ENCODE measurements at places on chromosomes 11 and 22.
A peak's percentile ranks its signal among the peaks of the same experiment; 100 is the strongest.

- DNase-seq = no peak
These were observed 9.8 kb upstream of the APOL6 start for GRCh38 chr22:35638410-35638809.

- no peak for DNase-seq
These were observed 33.0 kb downstream of the LRRC10B start for GRCh38 chr11:61541598-61541997.

DNA sequence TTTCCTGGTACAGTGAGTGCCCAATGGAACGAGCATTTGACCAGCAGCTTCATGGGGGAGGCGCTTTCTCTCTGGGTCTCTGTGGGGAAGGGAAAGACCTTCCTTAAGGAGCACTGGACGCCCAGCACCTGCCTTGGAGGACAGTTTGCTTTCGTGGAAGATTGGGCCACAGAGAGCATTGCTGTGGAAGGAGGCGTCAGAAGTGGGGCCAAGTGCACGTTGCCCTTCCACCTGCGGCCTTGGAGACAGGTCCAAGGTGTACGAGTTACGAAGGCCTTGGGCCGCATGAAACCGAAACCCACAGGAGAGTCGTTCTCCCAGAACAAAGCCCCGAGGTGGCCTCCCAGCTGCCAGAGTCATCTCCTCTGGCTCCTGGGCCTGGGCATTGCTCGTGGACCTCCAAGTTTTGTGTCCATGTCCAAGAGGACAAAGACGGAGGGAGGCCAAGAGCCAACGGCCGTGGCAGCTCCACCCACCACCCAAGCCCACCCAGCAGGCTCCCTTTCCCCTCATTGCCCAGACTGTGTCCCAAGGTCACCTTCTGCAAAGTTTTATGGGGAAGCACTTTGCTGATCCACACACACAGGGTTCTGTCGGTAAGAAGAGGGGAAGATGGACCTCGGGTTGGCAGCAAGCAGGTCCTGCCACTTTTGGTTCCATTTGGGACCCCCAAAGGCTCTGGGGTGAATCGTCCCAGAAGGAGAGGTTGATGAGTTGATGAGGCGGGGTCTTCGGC lies 5.8 kb upstream of the NLRP6 start:
- DNase-seq = no peak

- DNase-seq = no peak
These were observed 35.5 kb downstream of the RPL27A start for GRCh38 chr11:8717876-8718753.

GRCh38 chr11:119795690-119796089 lies 66.7 kb upstream of the NECTIN1 start:
- DNase-seq = no peak

- no peak for DNase-seq
These were observed 90.2 kb upstream of the ALKBH3 start for GRCh38 chr11:43790444-43790794.

DNA sequence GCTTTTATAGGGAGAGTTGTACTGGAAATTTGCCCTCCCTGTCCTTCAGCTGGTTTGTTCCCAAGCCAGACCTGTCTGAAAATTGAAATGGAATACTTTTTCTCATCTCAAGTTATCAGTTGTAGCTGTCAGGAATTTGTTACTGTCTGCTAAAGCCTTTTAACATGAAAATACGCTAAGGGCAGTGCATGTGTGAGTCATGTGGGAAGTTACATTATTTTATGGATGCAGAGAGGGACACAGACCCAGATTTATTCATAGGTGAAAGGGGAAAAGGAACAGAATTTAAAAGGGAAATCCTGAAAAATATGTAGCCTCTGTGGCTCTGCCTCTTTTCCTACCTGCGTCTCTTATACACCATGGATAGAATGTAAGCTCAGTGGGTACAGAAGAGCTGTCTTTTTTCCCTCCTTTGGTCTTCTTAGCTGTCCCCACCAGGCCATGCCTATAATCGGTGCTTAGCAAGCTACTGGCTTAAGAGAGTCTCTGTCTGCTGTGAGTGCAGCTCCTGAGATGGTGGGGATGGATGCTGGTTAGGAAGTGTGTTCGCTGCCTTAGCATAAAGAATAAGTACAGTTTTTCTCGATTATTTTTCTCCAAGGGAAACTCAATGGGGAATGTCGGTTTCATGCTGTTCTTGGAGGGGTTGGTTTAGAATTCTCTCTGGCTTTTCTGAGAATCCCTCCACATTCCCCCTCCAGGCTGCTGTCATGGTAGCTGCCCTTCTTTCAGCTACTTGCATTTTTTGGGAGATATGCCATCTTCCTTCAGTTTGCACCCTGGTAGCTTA lies 166.8 kb downstream of the TEAD1 start:
- no peak for DNase-seq

DNA sequence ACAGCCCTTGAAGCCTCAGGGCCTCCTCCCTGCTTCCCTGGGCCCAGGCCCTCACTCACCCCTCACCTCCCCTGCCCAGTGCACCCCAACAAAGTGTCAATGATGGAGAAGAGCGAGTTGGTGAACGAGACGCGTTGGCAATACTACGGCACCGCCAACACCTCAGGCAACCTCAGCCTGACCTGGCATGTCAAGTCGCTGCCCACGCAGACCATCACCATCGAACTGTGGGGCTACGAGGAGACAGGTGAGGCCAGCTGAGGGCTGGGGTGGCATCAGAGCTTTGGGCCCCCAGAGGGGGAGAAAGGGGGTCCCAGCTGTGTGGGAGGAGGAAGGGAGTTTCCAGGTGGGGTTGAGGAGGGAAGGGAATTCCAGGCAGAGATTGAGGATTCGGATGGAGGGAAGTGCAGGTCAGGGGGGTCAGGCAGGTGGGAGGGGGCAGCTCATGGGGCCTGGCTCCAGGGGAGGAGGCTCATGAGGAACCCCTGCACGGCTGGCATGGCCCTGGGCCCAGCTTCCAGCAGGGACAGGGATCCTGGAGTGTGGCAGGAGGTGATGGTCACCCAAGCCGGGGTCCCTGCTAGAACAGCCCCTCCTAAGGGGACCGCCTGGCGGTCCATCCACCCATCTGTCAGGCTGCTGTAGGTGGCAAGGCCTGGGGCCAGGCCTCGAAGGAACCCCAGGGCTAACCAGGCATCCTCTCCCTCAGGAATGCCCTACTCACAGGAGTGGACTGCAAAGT lies 2.9 kb downstream of the SUSD2 start:
- no peak for DNase-seq

GRCh38 chr11:120109531-120109930 lies 28.4 kb downstream of the TRIM29 start:
- DNase-seq = no peak

- no peak for DNase-seq
These were observed 52.5 kb upstream of the SUSD2 start for GRCh38 chr22:24128631-24129262.

GRCh38 chr11:35330931-35331330 lies 88.4 kb downstream of the SLC1A2 start:
- no peak for DNase-seq

- no peak for DNase-seq
These were observed 2.8 kb downstream of the THRSP start for GRCh38 chr11:78066471-78066870.

- DNase-seq = no peak
These were observed 655.7 kb upstream of the KIRREL3 start for GRCh38 chr11:127656116-127656836.

DNA sequence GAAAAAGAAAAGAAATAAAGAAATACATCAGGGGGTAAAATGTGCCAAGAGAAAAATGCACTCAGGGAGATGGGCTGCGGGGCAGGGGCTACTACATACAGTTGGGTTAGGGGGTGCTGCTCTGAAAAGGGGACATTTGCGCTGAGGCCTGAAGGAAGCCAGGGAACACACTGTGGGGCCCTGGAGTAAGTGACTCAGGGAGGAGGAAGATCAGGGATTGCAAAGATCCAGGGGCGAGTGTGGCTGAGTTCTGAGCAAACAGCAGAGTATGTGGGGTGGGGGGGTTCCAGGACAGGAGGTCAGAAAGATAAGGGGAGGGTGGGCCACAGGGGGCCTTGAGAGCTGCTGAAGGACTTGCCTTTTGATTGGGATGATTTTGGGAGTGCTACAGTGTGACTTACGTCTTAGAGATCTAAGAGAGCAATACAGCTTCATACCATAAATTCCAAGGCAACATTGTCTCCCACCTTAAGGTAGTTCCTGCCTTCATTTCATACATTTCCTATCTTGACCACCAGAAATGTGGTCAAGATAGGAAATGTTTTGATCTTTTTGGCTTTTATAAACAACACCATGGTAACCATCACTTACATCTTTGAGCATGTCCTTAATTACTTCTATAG lies 5.8 kb downstream of the A4GALT start:
- DNase-seq = no peak

- no peak for DNase-seq
These were observed 5.4 kb downstream of the FDX1 start for GRCh38 chr11:110434952-110435779.

GRCh38 chr11:73072935-73073481 lies 69.1 kb downstream of the FCHSD2 start:
- DNase-seq = no peak

DNA sequence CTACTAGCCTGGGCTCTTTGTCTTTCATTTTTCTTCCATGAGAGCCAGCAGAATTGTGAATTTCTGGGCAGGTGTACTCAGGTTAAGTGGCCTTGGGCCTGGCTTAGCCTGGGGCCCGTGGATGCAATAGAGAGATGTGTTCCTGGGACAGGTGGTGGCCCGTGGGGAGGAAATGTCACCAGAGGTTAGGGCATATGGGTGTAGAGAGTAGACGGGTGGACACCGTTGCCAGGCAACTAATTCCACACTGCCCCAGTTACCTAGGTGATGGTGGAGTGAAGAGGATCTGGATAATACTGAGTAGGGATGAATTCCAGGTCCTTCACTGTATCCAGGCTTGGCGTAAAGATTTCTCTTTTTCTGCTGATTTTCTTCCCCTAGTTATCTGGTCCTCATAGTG lies 175.0 kb downstream of the INSC start:
- no peak for DNase-seq

- DNase-seq = peak; percentile 6
These were observed 1.1 kb downstream of the CDC42EP1 start for GRCh38 chr22:37561212-37562048.

DNA sequence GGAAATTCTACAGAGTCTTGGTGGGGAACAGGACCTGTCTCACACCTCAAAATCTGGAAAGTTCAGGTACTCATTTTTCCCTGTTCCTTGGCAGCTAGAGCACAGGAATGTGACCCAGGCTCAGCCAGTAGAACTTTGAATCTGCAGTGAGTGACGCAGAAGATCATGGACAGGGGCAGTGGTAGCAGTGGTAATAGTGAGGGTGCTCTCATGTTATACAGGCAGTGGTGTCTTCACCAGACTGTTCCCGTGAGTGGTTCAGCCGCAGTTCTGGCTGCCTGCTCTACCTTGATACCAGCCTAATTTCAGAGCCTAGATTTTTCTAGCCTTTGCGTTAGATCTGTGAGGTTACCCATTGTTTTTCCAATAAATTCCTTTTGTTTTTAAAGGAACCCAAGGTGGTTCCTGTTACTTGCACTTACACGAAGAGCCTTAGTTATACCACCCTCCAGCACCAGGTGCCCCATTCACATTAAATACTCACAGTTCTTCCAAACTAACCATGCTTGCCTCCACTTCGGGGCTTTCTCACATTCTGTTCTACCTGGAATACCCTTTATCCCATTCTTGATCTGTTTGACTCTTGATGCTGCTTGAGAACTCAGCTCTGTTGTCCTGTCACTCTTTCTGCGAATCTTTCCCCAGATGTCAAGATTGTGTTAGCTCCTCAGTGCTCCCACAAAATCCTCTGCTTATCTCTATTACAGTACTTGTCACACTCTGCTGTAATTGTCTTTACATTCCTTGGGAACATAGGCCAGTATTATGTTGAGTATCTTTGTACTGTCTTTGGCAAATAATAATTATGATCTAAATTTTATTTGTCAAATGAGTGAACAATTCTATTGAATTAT lies 47.8 kb downstream of the SWAP70 start:
- no peak for DNase-seq

GRCh38 chr22:46731246-46732040 lies 6.6 kb downstream of the CERK start:
- no peak for DNase-seq

DNA sequence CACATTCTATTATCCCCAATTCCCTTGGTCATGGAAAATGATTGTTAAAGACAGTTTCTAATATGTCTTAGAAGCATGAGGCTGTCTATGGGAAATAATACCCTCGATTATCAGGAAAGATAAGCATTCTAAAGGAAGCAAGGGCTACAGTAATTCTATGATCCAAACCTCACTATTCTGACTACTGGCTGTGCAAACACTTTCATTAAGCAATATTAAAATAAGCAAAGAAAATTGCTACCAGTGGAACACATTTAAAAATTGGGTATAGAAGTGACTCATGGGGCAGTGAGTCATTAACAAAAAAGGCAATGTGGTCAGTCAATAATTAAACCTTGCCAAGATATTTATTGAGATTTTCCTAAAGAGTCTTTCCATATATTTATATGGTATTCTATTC lies 1415.2 kb upstream of the TENM4 start:
- no peak for DNase-seq

GRCh38 chr11:71530602-71531001 lies 3.5 kb downstream of the KRTAP5-7 start:
- no peak for DNase-seq

DNA sequence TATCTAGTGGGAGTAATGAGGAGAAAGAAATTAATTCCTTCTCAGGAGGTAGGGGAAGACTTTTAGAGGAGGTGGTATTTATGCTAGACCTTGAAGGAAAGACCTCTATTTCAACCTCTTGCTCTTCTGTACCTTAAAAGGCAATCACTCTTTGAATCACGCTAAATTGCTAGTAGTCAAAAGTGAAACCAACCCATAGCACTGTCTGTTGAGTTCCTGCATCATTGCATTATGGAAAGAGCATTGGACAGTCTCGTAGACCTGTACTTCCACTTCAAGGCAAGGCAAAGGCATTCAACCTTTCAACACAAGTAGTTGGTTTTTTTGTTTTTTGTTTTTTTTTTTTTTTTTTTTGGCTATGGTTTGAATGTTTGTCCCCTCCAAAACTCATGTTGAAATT lies 770.4 kb downstream of the ETS1 start:
- no peak for DNase-seq

DNA sequence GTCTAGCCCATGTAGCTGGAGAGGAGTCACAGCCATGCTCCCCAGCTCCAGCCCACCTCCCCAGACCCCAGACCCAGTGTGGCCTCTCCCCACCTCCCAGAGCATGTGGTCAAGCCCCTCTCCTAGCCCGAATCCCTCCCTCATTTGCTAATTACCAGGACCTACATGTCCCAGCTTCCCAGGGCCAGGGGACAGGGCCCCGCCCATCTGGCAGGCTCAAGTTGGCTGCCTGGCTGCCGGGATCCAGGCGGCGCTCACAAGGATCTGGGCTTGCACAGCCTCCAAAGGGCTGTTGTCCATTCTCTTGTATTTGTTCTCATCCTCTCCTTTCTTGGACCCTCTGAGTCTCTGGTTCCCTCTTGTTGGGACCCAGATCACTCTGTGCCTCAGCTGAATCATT lies 4.6 kb upstream of the MIF start:
- DNase-seq = no peak

GRCh38 chr11:133928628-133929059 lies 28.1 kb downstream of the IGSF9B start:
- DNase-seq = no peak
